ENCODE measurements at places on chromosomes 13 and 19.
A peak's percentile ranks its signal among the peaks of the same experiment; 100 is the strongest.

DNA sequence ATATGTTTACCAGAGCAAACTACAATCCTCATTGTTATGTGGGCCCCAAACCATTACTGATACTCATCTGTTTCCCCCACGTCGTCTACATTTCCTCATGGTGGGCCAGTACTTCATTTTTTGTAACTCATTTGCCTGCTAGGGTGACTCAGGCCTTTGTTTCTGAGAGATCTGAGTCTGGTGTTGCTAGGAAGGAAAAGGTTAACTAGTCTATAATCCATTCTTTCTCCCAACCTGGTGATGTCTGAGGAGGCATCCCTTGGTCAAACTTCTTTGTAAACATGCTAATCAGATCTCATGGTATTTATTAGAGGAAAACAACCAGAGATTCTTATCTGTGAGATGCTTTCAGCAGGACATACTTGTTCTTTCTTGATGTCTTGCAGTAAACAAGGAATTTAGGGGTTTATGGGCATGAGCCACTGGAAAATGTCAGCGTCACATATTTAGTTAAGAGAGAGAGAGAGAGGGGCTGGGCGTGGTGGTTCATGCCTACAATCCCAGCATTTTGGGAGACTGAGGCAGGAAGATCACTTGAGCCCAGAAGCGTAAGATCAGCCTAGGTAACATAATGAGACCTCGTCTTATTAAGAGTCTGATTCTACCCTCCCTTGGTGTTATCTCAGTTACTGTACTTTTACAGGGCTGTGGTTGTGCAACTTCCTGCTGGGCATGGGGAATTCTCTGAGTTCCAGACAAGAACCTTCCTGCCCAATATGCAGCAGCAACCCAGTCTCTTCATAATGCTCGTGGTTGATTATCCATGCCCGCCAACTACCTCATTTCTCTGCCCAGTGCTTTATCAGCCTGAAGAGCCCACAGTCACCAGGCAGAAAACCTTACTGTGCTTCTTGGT lies 9.7 kb upstream of the DPRX start:
- no peak for DNase-seq

DNA sequence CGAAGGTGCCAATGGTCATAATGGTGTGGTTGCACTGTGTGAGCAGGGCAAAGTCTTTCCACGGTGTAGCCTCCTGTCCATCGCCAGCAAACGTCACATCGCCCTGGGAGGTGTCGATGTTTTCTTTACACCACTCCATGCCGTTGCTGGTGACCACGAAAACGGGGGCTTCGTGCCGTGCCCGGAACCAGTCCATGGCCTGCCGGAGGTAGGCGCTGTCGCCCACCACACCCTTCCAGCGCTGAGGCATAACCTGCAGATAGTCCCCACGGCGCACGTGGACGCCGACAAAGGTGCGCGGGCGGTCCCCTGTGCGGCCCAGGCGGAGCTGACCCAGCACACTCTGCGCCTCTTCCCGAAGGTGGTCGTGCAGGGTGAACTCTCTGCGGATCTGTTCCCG lies 2.1 kb downstream of the FUT1 start:
- no peak for DNase-seq

DNA sequence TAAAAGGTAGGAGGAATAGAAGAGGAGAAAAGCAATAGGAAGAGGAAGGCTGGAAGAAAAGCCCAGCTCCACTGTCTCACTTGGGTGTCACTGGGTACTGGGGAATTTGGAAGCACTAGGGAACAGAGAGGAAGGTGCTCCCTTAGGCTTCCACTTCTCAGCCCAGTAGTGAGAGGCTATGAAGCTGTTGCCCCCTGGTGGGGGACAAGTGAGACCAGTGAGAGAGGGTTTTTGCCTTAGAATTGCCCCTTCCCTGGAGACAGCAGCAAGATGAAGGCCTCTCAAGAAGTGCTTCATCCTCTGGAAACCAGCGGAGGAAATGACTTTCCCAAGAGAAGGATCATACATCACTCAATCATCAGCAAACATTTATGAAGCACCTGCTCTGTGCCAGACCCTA lies 4.7 kb upstream of the ZNF606 start:
- no peak for DNase-seq

GRCh38 chr19:43983912-43984686 lies at the start of gene ZNF155:
Gene ZNF155, plus strand, starts transcription at chr19:43984188. Its CDS starts 4,356 bp downstream, at chr19:43988544.
- peak; percentile 91 for DNase-seq

GRCh38 chr13:24153347-24153746 lies 7.2 kb upstream of the SPATA13 start:
- DNase-seq = no peak

- DNase-seq = peak; percentile 58
Measured at GRCh38 chr19:39413272-39413910, 922 bp downstream of the PLEKHG2 start.

DNA sequence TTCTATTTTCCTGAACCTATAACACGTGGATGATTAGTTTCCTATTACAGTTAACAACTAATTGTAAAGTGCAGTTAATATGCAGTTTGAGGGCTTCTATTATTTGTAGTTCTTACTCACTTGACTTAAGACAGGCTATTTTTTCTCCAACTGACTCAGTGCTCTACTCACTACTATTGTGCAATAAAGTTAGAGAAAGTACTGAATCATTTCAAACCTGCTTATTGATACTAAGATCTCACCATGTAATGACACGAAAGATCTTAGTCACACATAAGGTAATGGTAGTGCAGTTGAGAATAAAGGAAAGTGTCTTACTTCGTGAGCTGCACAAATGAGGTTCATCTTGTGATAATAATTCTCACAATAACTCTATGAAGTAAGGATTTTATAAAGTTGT lies 22.8 kb upstream of the ITM2B start:
- DNase-seq = no peak

DNA sequence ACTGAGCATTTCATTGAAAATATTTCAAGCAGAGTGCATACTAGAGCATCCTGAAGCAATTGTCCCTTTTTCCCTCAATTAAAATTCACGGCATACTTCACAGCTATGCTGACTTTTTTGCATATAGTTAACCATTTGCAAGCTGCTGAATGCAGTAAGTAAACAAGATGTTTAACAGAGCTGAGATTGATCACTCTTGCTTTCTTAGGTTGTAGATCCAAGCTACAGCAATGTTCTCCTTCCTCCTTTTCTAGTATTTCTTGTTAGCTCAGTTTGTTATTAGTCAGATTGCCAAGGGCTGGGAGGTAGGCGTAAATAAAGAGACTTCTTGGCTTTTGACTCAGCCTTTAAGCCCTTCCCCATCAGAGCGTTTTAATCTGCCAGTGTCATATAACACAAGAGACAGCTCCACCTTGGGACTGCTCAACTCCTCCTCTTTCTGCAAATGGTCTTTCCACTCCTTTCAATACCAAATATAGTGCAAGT lies at the start of gene SLITRK6:
SLITRK6 (minus strand) TSS at position 323 of the 486 bp plus-strand sequence. CDS start 2,911 bp downstream, outside the sequence.
- DNase-seq = no peak

DNA sequence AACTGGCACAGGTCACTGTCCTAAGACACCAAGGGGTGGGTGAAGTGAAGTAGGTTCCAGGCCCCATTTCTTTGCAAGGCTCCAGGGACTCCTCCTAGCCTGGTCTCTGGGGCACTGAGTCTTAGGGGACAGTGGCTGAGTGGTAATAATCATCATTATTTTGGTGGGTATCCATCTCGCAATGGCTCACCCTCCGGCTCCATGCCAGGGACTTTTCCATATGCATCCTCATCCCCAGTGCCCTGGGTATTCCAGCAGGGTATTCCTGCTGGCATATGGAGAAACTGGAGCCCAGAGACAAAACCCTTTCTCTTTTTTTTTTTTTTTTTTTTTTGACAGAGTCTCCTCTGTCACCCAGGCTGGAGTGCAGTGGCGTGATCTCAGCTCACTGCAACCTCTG lies 2.5 kb downstream of the PDE4A start:
- no peak for DNase-seq

DNA sequence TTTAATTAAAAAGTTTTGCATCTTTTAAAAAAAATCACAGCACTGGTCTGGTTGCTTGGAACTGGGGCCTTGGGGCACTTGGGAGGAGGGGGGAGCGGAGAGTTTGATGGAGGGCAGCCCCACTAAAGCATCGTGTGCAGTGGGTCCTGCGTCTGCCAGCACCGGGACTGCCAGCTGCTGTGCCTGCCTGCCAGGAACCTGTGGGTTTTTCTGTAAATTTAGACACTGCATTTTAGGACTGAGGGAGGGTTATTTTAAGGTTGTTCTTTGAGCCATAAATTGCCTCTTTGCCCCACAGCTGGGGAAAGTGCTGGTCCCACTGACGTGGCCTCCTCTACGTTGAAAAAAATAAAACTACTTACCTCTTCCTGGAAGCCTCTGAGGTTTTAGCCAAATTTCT lies 2.9 kb downstream of the KLF2 start:
- DNase-seq = peak; percentile 39

All from transverse colon (tissue), 4 donors.